Glutamatergic neuron (in vitro differentiated cells): ENCODE measurements at places on chromosomes 1 and 21.

DNA sequence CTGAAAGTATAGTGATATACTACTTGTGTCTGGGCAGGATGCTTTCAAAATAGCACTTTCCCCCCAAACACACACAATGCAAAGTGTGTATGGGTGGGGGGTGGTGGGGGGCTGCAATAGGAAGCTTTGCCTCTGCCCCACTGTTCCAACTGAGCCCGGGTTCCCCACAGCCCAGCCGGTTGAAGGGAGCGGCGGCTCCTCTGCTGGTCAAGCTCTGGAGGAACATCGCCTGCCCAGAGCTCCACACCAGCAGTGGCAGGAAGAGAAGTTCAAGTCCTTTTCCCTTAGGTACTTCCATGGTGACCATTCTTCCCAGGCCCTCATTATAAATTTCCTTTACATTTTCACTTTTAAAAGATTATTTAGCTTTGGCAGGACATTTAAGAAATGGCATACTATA is 74.9 kb downstream of the CAPZB start:
- H3K4me1 ChIP-seq: peaks cover 79% of the 10 kb centered on the region
- H3K36me3 ChIP-seq: no peaks in the 10 kb centered on the region
- H3K4me3 ChIP-seq: no peak overlapping the region
- peaks cover 11% of the 10 kb centered on the region for H3K27me3 ChIP-seq
- DNase-seq: peak; percentile 45
- H3K27ac ChIP-seq: no peak overlapping the region

- H3K4me1 ChIP-seq: no peaks in the 10 kb centered on the region
- H3K27ac ChIP-seq: no peak overlapping the region
- H3K36me3 ChIP-seq: no peaks in the 10 kb centered on the region
- H3K4me3 ChIP-seq: no peak overlapping the region
- no peak for DNase-seq
Observed at GRCh38 chr1:183339556-183340167, 78.5 kb downstream of the NMNAT2 start.

- no peak overlapping the region for H3K27ac ChIP-seq
- H3K27me3 ChIP-seq: no peaks in the 10 kb centered on the region
- no peak overlapping the region for H3K4me3 ChIP-seq
- H3K36me3 ChIP-seq: no peaks in the 10 kb centered on the region
- peaks cover 9% of the 10 kb centered on the region for H3K4me1 ChIP-seq
Observed at GRCh38 chr1:42279055-42279454, 56.0 kb downstream of the FOXJ3 start.

DNA sequence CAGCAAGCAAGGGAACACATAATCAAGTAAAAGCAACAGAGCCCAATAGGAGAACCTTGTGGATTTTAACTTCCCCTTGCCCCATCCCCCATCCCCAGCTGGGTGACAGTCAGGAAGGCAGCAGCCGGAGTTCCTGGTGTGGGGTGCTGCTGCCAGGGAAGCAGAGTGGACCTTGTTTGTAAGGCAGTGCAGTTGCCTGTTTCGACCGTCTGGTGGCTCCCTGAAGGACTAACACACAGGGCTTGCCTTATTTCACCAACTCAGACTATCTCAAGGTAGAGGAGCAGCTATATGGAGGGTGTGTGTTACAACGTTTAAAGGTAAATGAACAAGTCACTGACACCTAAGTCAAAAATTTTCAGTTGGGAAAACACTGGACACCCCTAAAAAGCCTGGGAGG is 6.6 kb downstream of the KRTAP10-8 start:
- peaks cover 29% of the 10 kb centered on the region for H3K36me3 ChIP-seq
- H3K27ac ChIP-seq: no peak overlapping the region
- H3K4me3 ChIP-seq: no peak overlapping the region
- peaks cover 10% of the 10 kb centered on the region for H3K4me1 ChIP-seq
- peaks cover 9% of the 10 kb centered on the region for H3K27me3 ChIP-seq
